ENCODE measurements at places on chromosomes 12 and 14. TPM values are rescaled to one million over a fixed set of nuclear protein-coding genes. Genes with fewer than 3 reads are reported as not detected.
A peak's percentile ranks its signal among the peaks of the same experiment; 100 is the strongest.

- no peaks in the 10 kb centered on the region for H3K4me1 ChIP-seq
- no peak overlapping the region for H3K27ac ChIP-seq
- no peak overlapping the region for H3K4me3 ChIP-seq
- no peaks in the 10 kb centered on the region for H3K36me3 ChIP-seq
- no peak for DNase-seq
Measured at GRCh38 chr12:97994746-97995484, 520.5 kb upstream of the TMPO start.

DNA sequence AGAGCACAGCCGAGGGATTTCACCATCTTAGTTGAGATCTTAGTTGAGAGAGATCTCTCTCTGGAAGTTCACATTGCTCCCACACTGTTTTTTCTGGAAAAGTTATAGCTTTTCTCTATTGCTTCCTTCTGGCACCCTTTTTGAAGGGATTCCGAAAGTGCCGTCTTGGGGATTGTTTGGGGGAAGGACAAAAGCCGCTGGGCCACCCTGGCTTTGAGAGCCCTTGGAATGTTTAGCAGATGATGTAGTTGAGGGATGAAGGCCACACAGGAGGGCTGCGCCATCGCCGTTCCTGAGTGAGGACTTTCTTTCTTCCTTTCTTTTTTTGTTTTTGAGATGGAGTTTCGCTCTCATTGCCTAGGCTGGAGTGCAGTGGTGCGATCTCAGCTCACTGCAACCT, 17.7 kb downstream of the PLEKHG3 start:
- DNase-seq: no peak
- no peaks in the 10 kb centered on the region for H3K27me3 ChIP-seq
- peak overlapping the region; percentile 13 for H3K27ac ChIP-seq
- H3K4me3 ChIP-seq: no peak overlapping the region

GRCh38 chr12:6192604-6193380, 7.4 kb upstream of the CD9 start:
- no peaks in the 10 kb centered on the region for H3K36me3 ChIP-seq
- H3K27ac ChIP-seq: no peak overlapping the region
- no peak overlapping the region for H3K4me3 ChIP-seq

GRCh38 chr12:127962303-127962702, 304.7 kb upstream of the TMEM132C start:
- H3K4me1 ChIP-seq: no peaks in the 10 kb centered on the region
- H3K27me3 ChIP-seq: no peaks in the 10 kb centered on the region
- no peak overlapping the region for H3K27ac ChIP-seq
- no peak for DNase-seq
- no peak overlapping the region for H3K4me3 ChIP-seq

DNA sequence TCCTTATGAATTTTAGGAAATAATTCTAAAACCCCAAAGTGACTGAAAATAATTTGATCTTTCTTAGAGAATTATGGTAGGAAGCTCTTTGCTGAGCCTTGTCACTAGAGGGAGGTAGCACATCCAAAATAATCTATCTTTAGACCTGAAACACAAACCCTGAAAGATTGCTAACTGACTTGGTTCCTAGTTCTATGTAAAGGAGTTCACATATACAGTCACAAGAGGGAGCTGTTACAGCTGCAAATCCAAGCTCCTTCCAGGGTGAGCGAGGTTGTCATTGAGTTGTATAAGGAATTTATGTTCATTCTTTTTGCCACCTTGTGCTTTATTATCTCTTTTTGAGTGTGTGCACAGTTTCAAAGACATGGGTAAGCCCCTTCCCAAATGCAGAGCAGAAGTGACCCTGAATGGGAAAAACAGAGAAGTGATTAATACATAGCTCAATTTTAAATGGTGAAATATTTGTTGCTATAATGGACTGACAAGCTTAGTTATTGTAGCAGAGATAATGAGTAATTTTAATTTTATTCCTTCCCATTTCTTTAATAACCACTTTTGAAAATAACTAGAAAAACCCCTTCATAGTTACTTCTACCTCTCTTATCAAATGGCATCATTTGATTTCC, 387.9 kb downstream of the DAD1 start:
- no peaks in the 10 kb centered on the region for H3K36me3 ChIP-seq
- peak overlapping the region; percentile 62 for H3K27ac ChIP-seq
- peaks cover 10% of the 10 kb centered on the region for H3K4me1 ChIP-seq
- no peak overlapping the region for H3K4me3 ChIP-seq
- DNase-seq: no peak

The ZNF740 gene
- 35.8 TPM for total RNA-seq

The TMEM132C gene
- not detected for total RNA-seq

All from activated CD8-positive, alpha-beta memory T cell treated with anti-CD3 and anti-CD28 coated beads, Interleukin-2, amount 10 ng/mL, durations not matched to agents 7 days and 5 days (primary cell).